Stromal cell of bone marrow (primary cell): ENCODE measurements at places on chromosomes 13 and 19.
A peak's percentile ranks its signal among the peaks of the same experiment; 100 is the strongest.

GRCh38 chr13:24168979-24169378 lies 8.5 kb downstream of the SPATA13 start:
- DNase-seq, result no peak

GRCh38 chr19:5694956-5695648 lies 5.0 kb downstream of the RPL36 start:
- DNase-seq, result no peak

GRCh38 chr19:1407528-1408299 lies at the start of gene DAZAP1:
Gene DAZAP1, plus strand, starts transcription at chr19:1407586. Its CDS starts 188 bp downstream, at chr19:1407774.
- DNase-seq, result no peak

DNA sequence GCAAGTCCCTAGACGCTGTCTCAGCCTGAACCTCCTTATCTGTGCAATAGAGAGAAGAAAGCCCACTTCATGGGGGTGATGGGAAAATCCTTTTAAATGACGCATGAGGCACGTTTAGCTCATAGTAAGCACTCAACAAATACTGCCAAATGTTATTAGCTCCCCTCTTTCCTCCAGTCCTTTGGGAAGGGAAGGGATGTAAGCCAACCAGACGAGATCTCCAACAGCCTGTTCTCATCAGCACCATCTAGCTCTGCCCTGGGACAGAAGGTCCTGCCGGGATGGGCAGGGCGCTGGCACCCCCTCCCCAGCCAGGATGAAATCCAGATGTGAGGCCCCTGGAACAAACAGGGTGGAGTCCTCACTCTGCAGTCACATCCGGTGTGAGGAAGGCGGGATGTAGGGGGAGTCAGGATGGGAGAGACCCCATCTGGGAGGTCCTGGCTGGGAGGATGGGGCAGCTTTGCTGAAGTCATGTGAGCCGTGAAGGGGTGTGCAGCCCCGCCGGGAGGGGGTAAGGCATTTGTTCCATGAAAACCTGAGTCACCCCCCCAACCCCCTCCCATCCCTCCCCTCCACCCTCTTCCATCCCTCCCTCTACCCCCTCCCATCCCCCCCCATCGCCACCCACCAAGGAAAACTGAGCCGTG lies 4.6 kb downstream of the S1PR2 start:
- DNase-seq, result peak; percentile 56

DNA sequence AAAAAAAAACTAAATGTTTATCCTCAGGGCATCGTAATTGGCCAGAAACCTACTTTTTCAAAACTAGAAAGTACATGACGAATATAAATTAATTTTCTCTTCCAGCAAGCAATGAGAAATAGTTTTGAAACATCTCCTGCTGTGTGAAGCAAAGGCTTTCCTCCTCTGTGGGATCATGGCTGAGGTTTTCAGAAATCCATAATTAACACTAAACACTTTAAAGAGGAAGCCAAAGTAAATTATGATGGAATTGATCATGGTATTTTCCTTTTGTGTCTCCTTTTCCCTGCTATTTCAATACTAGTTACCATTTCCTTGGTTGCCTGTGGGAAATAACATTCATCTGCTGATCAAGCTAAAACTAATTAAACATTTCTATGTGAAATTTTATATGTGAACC lies 1413.8 kb upstream of the PCDH20 start:
- DNase-seq, result no peak

GRCh38 chr13:53822136-53822535 lies 793.5 kb downstream of the OLFM4 start:
- DNase-seq, result no peak

GRCh38 chr13:78520425-78520824 lies 82.9 kb downstream of the POU4F1 start:
- no peak for DNase-seq

GRCh38 chr19:18417250-18418028 lies 1.8 kb upstream of the SSBP4 start:
- DNase-seq, result peak; percentile 54

GRCh38 chr19:57978586-57979289 lies 4.4 kb upstream of the C19orf18 start:
- no peak for DNase-seq

GRCh38 chr13:40476175-40476958 lies 190.1 kb downstream of the FOXO1 start:
- peak; percentile 33 for DNase-seq

DNA sequence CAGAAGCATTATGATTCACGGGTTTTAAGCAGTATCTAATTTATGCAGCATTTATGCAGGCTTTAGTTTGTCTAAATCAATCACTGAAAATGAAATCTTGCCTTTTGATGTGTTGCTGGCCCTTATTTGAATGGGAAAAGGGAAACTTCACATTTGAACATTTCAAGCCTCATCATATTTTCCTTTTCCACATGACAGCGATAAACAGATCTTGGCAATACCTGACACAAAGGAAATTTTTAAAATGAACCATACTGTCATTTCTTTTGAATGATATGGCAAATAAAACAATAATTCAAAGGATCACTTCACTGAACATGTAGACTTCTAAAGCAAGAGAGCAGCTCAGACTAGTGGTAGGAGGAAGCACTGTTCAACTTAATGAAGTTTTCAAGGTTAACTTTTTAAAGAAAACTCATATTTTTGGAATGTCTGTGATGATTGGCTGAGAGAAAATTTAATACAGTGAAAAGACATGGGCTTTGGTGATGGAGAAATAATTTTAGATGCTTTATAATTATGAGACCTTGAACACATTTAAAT lies 198.1 kb downstream of the OXGR1 start:
- no peak for DNase-seq
